ENCODE measurements at places on chromosomes 7 and 10. TPM values are rescaled to one million over a fixed set of nuclear protein-coding genes. Genes with fewer than 3 reads are reported as not detected.

The HOXA2 gene
- total RNA-seq = 3.2 TPM

The FZD8 gene
- 3.7 TPM for total RNA-seq

The IKZF1 gene
- 0.28 TPM for total RNA-seq

The PDZD7 gene
- total RNA-seq = 1.3 TPM

The ZNF775 gene
- total RNA-seq = 5.3 TPM

The ATG9B gene
- 7.9 TPM for total RNA-seq

The MYO3A gene
- total RNA-seq = 0.14 TPM

The TMEM26 gene
- total RNA-seq = not detected

The KNDC1 gene
- total RNA-seq = 1.2 TPM

All from Calu3 (cell line).